Natural killer cell treated with Interleukin-12 subunit alpha and Interleukin-12 subunit beta and Interleukin-15 and Interleukin-18, amount 100 ng/mL, for 72 hours (primary cell): ENCODE measurements at places on chromosomes 12 and 14.

DNA sequence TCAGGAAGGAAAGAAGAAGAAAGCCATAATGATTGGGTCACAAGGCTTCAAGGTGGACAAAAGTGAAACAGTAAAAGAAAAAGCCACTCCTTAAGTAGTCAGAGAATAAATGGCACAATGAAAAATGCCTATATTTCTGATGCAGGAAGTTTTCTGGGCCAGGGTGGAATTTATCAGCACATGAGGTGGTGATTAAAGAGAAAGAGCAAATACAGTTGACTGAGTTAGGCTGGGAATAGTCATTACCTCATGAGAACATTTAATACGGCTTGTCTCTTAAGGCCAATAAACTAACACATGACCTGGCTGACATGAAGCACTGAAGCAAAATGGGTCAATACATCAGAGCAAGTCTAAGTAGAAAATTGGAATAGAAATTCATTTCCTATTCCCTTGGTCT lies 499.7 kb downstream of the TMTC2 start:
- no peak for DNase-seq

- DNase-seq, result no peak
Measured at GRCh38 chr12:116144384-116144783, 133.1 kb downstream of the MED13L start.

DNA sequence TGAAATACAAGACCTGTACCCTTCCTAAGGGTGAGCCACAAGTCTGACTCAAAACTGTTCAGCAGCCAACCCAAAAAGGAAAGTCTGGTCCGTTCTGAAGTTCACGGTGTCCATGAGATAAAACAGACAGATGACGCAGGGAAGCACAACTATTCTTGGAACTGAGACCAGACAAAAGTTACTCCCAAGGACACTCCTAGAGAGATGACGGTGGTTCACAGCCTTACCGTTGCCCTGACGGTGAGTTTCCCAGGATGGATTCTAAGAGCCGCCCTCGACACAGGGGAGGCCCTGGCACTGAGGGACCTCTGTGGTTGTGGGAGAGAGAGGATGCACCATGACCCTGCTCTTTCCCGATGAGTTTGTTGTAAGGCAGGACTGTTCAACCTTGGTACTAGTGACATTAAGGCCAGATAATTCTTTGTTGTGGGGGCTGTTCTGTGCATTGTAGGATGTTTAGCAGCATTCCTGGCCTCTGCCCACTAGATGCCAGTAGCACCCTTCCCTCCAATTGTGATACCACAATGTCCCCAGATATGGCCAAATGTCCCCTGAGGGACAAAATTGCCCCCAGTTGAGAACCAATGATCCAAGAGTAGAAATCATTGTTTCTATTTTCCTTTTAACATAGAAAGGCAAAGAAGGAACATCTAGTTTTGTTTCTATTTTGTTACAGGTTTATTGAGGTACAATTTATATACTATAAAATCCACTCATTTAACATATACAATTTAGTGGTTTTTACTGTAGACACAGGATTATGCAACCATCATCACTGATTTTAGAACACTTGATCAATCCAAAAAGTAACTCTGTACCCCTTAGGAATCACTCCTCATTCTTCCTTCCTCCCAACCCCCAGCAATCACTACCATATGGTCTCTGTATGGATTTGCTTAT lies 23.0 kb downstream of the OR10P1 start:
- DNase-seq, result no peak

- DNase-seq, result no peak
Measured at GRCh38 chr12:89603678-89604077, 77.8 kb upstream of the POC1B start.

GRCh38 chr12:23210573-23210972 lies 585.6 kb downstream of the ETNK1 start:
- no peak for DNase-seq

GRCh38 chr14:93092606-93093556 lies 22.8 kb downstream of the ITPK1 start:
- DNase-seq, result no peak
